ENCODE measurements at places on chromosomes 11 and 22.
A peak's percentile ranks its signal among the peaks of the same experiment; 100 is the strongest.

- DNase-seq, result no peak
Observed at GRCh38 chr11:17411418-17411817, 23.0 kb upstream of the KCNJ11 start.

- DNase-seq, result no peak
Observed at GRCh38 chr11:15468466-15468865, 353.7 kb downstream of the INSC start.

GRCh38 chr22:40383905-40384304 lies 13.5 kb downstream of the SGSM3 start:
- no peak for DNase-seq

DNA sequence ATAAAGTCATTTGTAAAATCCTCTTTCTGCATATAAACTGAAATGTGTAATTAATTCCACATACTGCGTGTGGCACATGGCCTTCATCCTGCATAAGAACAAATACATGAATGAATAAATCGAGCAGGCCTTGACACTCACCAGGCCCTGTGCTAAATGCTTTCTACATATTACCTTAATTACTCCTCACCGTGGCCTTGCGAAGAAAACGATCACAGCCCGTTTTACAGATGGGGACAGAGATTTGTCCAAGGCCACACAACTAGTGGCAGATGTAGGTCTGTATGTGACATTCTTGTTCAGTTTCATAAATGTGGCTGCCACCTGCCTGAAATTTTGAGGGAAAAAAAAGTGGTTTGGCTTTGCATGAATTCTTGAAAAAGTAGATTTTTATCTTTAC lies 5.8 kb upstream of the CCND1 start:
- no peak for DNase-seq

DNA sequence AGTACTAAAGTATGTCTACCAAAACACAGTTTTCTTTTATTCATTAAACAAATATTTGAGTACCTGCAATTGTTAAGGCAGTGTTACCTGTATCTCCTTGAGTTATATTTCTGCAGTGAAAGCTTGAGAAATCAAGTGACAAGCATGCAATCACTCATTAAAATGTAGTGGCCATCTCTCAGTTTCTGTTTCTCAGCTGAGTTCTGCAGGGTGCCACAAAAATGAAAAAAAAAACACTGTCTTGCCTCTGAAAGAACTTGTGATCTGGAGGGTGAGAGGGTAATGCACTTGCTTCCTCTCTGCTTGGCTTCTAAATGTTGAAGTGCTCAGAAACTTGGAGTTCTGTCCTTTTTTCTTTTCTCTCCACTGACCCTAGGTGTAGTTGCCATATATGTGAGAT lies 6.8 kb downstream of the QSER1 start:
- DNase-seq, result no peak

DNA sequence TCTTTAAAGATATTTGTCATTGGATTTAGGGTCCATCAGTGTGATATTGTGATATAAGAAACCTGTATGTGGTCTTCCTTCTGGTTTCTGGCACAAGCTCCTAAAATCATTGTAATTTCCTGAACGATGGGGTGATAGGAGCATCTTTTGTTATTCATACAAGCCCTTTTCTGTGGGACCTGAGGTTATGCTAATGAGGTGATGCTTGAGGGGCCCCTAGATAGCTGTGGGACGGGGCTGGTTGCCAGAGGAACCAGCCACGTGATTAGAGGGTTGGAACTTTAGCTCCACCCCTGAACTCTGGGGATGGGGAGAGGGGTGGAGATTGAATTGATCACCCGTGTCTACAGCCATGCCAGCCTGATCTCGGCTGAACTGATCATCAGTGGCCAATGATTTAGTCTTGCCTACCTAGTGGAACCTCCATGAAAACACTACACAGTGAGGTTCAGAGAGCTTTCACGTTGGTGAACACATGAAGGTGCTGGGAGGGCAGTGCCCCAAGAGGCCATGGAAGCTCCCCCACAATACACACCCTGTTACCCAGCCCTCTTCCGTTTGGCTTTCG lies 62.8 kb downstream of the BCR start:
- peak; percentile 23 for DNase-seq

DNA sequence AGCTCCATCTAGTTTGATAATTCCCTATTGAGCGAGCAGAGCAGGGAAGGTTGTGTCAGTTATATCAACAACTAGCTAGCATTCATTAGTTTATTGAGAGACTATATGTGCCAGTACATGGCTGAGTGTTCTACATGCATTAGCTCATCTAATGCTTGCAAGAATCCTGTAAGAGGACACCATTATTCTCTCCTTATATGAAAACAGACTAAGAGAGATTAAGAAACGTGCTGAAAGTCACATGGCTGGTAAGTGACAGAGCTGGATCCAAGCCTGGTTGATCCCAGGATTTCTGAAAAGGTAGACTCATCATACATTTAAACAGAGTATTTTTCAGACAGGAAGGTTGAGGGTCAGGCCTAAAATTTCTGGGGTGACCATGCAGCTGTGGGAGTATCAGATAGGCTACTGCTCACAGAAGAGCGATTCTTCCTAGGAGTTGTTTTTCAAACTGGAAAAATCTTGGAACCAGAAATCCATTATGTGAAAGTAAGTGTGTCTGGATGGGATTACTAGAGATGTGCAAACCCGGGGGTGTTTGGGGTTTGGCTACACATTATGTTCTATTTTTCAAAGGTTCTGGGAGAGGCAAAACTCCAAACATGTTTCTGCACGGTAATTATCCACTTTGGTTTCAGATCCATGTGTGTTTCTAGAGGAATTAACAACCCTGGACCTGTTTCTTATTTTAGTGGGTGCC lies 213.3 kb downstream of the FAM76B start:
- no peak for DNase-seq

- no peak for DNase-seq
Observed at GRCh38 chr11:57158599-57158998, 23.2 kb upstream of the LRRC55 start.

DNA sequence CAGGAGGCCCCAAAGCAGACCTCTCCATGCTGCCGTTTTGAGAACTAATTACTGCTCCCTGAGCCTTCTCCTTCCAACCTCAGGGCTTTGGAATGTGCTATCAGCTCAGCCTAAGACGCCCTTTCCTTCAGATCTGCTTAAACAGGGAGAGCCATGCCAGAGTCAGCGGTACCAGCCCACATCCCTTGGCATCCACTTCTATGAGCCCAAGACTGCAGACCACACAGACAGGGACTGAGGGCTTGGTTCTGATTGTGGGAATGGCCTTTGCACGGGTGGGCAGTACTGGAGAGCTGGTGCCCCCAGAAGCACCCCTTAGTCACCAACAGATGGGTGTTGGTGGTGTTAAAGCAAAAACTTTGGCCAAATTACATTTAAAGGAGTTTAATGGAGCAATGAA lies 146.5 kb downstream of the TTC17 start:
- no peak for DNase-seq

DNA sequence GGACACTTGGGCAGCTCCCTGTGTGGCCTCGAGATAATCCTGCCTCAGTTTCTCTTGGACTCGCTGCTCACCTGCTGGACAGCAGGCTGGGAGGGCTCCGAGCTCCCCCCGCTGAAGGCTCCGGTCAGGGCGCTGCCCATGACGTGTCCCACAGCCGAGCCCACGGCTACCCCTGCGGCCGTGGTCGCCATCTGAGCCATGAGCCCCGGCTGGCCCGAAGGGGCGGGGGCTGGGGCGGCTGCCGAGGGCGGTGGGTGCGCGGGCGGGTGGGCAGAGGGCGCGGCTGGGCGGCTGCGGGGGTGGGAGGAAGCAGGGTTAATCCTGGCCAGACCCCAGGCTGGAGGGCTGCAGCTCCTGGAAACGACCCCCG lies 484 bp downstream of the CHCHD10 start:
- no peak for DNase-seq

All from stimulated activated CD8-positive, alpha-beta memory T cell treated with anti-CD3 and anti-CD28 coated beads, Interleukin-2, amount 100 ng/mL, for 1 hour (primary cell).